ENCODE measurements at places on chromosomes 6 and 20.

GRCh38 chr6:131949909-131950766, 1.0 kb downstream of the CCN2 start:
- DNase-seq = peak; percentile 89

GRCh38 chr6:108518714-108519576, 41.8 kb upstream of the FOXO3 start:
- DNase-seq = peak; percentile 32

GRCh38 chr6:26067367-26067766, 19.9 kb upstream of the HFE start:
- DNase-seq = no peak

GRCh38 chr20:52974179-52974594, 2.0 kb downstream of the TSHZ2 start:
- no peak for DNase-seq

DNA sequence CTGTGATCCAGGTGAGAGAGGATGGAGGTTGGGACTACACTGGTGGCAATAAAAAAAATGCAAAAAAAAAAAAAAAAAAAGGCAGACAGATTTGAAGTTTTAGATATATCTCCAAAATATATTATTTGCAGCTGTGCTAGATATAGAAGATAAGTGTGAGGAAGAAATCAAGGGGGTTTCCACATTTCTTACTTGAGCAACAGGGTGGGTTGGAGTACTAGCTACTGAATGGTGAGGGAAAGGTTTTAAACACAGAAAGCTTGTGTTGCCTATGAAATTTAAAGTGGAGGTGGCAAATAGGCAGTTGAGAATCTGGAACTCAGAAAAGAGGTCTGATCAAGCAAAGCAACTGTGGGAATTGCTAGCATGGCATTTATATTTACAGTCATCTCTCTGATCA, 59.9 kb upstream of the GNRH2 start:
- DNase-seq = no peak
